ENCODE measurements at places on chromosomes 3 and 15.

- DNase-seq, result no peak
Observed at GRCh38 chr15:99343208-99343607, 91.9 kb downstream of the LRRC28 start.

GRCh38 chr15:45111390-45112142 lies 2.4 kb downstream of the DUOX2 start:
- DNase-seq, result no peak

DNA sequence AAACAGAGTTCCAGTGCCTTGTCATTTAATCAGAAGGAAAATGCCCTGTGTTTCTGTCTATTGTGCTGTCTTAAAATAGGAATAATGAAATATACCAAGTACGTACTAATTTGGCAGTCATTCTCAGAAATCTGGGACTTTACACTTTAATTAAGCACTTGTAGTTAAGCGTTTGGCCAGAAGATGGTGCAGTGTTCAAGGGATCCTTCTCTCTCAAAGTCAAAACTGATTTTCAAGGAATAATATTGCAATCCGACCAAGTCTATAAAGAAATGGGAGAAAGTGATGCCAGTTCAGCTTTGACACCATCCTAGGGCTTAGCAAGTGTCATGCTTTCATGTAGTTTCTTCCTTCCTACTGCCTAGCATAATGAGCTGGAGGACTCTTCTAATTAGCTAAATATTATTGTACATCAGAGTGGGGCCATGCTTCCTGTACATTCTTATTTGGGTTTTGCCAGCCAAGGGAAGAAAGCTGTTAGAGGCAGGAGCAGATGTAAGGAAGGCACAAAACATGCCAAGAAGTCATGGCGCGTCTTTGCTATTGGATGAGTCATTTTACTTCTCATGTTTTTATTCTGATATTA lies 64.8 kb downstream of the SAMMSON start:
- no peak for DNase-seq

DNA sequence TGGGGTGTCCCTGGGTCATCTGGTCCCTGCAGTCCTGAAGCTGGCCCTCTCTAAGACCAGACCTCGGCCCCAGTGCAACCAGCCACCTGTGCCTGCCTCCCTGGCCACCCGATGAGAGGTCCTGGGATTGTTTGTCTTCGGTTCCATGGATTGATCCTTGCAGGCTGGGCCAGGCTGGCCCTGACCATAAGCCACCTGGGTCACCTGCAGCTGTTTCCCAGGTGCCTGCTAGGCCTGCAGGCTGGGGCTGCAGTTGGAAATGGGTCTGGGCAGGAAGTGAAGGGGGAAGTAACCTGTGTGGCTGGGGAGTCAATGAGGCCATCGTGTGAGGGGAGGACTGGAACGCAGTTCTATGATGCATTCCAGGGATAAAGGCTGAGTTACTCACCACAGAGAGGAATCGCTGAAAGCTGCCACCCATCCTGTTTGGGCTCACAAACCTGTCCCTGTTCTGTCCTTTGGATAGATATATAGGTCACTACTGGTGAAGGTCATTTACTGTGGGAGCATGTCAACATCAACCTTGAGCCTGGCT lies 30.9 kb upstream of the VPS8 start:
- DNase-seq, result no peak

DNA sequence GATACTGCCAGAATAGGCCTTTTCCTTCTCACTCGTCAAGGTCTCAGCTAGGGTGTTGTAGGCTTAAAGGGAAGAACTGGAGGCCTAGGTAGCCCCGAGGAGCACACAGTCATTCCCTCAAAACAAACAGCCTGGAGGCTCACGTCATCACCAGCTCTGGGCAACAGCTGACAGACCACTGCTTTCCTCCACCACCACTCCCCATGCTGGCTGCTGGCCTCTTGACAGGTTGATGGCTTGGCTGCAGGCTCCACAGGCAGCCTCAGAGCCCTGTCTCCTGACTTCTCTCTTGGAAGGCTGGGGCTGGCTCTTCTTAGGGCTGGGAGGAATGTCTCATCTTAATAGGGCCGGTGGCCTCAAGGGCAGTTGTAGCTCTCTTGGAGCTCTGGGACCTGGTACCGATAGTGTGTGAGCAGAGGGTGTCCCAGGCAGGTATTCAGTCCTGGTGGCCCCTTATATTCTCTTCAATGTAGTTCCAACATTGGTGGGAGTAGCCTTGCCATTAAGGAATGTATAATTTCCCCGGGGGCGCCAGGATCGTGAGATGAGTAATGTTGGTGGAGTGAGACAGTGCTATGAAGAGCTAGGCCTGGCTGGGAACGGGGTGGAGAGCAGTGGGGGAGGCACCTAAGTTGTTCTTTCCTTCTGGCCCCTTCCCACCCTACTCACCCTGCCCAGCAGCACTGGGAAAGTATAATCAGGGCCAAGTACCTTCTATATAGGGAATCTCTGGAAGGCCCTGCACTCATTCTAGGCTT lies 6.1 kb upstream of the AP2M1 start:
- no peak for DNase-seq

DNA sequence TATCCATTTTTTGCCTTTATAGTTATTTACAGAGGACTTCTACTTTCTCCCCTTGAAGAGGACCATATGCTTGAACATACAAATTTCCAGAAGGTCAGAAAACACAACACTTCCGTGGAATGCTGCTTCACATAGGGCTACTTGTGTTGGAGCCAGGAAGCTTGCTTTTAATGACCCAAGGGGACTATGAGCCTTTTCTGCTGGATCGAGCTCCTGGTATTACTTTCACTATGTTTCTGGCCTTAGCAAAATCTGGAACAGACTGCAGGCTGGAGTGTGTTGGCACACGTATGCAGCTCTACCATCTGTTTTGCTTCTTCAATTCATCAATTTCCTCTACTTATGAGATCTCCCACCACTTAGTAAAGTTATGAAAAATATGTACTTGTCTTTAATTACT lies 69.3 kb upstream of the CBLB start:
- no peak for DNase-seq

GRCh38 chr3:61894988-61895935 lies 333.9 kb downstream of the PTPRG start:
- peak; percentile 22 for DNase-seq

DNA sequence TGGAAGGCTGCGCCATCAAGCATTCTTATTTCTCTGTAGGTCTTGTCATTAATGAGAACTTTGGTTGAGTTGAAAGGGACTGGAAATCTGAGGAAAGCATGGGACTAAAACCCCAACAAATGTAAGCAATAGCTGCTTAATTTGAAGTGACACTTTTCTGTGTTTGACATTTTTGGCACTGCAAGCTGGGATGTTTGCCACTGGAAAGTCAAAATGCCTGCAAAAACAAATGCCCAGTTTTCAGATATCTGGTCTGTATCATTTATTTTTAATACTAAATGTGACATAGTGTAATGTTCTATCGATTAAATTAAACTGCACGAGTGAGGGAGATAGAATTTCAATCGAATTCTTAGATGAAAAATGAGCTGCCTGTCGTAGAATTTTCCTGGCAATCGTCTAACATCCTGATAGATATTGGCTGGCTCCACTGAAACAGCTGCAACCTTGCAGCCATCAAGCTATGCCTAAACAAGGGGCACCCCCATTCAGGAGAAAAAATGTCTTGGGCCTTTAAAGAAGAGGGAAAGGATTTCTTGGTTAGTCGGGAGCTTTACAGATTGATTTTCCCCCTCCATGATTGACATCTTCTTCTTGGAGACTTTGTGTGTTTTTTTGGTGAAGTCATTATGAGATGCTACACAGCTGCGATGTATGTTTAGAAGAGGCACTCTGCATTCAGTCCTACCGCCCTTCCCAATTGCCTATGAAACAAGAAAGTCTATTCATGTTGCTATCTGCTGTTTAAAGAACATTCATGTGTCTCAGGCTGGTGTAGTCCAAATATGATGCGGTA lies 316.7 kb upstream of the TBL1XR1 start:
- no peak for DNase-seq

DNA sequence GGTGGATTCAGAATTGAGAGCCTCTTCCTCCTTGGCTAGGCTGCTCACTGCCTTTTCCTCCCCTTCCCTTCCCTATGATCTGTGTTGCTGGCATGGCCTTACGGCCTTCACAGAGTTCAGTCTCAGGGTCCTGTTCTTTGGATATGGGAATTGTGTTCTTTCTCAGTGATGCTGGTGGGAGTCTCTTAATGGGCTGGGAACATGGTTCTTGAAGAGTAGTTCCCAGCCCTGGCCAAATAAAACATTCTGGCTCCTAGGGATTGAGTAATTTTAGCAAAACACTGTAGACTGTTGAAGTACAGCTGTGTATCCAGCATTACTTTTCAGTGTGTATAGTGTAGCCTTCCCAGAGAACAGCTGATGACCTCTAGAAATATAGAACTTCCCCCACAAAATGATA lies 22.6 kb upstream of the FILIP1L start:
- no peak for DNase-seq

GRCh38 chr3:182979674-182980191 lies 605 bp downstream of the DCUN1D1 start:
- DNase-seq, result no peak

DNA sequence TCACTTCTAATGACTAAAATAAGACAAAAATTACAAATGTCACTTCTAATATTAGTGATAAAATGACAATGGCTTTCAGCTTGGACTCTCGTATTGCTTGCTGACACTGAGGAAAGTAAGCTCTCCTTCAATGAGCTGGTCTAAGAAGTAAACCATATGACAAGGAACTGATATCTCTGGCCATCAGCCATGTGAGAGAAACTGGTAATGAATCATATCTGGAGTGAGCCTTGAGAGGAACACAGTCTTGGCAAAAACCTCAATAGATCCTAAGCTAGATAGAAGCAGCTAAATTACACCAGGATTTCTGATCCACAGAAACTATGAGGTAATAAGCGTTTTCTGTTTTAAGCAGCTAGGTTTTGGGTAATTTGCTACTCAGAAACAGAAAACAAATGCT lies 1575.1 kb downstream of the OTOL1 start:
- no peak for DNase-seq

DNA sequence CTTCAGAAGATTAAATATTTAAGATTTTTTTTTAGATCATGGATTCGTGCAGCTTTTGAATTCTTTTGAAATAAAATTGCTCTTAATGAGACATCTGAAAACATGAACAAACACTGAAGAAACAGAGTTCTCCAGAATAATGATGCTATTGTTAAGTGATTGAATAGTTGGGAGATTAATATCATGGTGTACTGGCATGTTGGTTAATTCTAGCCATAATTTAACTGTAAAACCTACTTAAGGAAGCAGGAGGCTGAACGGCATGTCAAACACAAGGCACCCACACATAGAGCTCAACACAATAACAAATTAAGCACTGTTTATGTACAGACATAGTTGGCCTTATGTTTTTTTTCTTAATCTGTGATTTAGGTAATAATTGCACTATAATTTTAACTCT lies 185.6 kb downstream of the RBMS3 start:
- no peak for DNase-seq

- DNase-seq, result no peak
Observed at GRCh38 chr3:13045904-13046568, 27.2 kb downstream of the IQSEC1 start.

- no peak for DNase-seq
Observed at GRCh38 chr15:38035701-38036100, 101.3 kb downstream of the TMCO5A start.

GRCh38 chr3:150130404-150131100 lies 159.9 kb upstream of the PFN2 start:
- DNase-seq, result no peak

- no peak for DNase-seq
Observed at GRCh38 chr15:69532066-69532465, 79.4 kb downstream of the RPLP1 start.

DNA sequence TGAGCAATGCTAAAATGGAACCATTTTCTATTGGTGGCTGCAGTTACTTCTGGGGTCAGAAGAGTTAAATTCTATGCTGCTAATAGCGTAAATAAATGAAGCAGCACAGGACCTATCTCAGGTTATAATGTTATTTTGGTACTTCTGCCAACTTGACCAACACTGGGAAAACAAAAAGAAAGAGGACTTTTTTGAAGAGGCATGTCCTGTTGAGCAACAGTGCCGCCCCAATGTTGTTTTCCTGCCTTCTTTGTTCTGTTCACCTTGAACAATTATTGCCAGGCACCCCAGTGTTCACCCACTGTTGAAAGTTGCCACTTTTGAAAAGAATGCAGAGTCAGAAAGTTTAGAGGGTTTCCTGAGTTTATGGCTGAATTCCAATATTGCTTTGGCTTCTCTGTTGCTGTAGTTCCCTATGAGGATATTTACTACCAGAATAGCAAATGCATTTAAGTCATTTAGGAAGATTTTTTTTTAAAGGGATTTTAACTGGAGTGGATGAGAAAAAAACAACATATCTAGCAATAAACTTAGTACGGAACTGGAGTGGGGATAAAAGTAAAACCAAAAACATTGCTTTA lies 679.0 kb upstream of the DPPA4 start:
- no peak for DNase-seq

DNA sequence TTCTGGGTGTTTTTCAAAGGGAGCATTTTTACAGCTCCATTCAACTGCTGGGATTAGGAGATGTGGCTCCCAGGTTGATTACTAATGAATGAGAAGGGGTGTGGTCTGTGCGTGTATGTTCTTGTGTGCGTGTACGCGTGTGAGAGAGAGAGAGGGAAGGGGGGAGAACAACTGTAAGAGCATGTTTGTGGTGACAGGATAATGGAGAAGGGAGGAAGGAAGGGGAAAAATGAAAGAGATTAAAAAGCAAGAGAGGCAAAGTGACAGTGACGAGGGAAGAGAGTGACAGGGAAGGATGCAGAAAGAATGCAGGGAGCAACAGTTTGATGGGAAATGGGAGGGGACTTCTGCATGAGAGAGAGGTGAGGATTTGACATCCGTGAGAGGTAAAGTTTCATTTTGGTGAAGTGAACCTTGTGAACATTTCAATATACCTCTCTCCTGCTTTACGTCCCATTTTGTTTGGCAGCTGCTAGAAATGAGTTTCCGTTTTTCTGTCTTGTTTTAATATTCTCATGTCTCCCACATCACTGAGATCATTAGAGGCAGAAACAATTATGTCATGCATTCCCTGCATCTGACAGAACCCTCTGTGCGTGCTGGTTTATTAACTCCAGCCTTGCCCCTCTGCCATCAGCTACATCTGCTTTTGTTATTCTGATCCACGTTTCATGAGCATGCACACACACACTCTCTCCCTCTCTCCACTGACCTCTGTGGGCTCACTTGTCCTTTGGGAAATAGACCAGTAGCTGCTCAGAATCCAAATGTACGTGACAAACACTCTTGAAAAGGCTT lies 161.6 kb downstream of the GAP43 start:
- DNase-seq, result no peak
